ENCODE measurements at places on chromosomes 2 and 18. TPM values are rescaled to one million over a fixed set of nuclear protein-coding genes. Genes with fewer than 3 reads are reported as not detected.

The GLB1L gene
- 2.1 TPM for total RNA-seq

The TACR1 gene
- 0.37 TPM for total RNA-seq

DNA sequence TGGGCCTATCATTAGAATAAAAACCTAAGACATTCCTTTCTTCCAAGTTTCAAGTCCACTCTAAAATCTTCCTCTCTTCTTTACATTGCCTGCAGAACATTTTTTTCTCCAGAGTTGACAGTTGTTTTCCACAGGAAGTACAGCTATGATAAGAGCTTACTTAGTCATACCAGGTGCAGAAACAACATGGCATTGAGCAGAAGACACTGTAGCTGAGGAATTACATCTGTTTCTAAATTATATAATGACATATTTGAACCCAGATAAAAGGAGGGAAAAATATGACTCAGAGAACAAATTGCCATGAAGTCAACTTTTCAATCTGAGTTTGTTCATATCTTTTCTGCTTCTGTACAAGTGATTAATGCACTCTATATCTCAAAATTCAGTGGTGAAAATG lies 30.2 kb downstream of the CMPK2 start:
- DNase-seq = no peak

DNA sequence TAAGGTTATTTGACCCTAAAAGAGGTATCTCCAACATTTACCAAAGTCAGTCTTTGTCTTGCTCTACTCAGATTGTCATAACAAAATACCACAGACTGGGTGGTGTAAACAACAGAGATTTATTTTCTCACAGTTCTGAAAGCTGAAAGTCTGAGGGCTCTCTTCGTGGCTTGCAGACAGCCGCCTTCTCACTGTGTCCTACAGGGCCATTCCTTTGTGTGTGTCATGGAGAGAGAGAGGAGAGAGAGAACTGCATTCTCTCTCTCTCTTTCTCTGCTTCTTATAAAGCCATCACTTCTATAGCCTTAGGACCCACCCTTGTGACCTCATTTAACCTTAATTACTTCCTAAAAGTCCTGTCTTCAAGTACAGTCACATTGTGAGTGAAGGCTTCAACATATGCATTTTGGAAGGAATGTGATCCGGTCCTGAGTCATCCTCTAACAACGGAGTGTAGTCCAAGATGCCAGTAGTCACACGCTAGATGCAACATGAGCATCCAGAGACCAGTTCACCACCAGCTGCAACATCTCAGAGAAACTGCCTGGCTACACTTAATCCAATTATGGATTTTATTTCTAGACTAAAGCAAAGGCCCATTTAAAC lies 130.2 kb downstream of the CD226 start:
- DNase-seq = no peak

DNA sequence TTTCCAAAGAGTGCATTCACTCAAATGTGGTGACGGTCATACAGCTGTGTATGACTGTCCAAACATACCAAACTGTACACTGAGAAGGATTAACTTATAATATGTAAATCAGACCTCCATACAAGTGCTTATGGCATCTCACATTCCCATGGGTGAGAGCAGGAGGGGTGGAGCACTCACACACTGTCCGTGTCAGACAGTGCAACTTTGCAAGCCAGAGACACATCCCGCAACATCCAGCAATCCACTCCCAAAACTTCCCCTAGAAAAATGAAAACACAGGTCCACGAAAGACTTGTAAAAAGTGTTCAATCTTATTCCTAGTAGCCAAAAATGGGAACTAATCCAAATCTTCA lies 36.4 kb downstream of the FAM168B start:
- DNase-seq = no peak

DNA sequence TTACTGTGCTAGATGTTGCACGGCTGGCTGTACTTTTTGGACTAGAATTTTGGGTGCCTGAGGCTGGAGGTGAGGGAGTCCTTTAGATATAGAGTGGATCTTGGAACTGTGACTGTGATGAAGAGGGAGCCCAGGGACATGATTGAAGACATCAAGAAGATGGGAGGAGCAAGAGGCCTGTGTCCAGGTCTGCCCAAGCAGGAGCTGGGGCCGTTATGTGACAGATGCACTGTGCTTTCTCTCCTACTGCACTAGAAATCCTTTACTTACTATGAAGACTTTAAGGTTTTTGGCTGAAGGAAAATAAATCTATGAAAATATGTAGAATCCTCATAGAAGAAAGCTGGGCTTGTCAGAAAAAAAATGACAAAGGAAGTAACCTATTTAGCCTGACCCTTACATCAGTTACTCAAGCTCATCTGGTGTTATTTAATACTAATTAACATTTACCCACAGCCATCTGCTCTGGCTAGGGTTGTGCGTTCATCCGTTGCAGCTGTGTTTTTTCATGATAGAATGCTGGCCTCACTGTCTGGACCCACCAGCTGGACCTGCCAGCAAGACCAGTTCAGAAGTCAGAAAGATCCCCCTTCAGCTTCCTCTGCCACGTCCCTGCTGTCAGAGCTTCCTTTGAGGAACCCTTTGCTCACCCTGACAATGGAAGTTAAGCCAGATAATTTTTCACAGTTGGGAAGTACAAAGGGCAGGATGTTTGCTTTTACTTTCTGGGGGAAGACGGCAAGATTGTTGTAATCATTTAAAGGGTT lies 16.7 kb downstream of the TSN start:
- no peak for DNase-seq

Measured in colonic mucosa (tissue), 4 donors.